T-helper 1 cell (primary cell): ENCODE measurements at places on chromosomes 4 and X.

DNA sequence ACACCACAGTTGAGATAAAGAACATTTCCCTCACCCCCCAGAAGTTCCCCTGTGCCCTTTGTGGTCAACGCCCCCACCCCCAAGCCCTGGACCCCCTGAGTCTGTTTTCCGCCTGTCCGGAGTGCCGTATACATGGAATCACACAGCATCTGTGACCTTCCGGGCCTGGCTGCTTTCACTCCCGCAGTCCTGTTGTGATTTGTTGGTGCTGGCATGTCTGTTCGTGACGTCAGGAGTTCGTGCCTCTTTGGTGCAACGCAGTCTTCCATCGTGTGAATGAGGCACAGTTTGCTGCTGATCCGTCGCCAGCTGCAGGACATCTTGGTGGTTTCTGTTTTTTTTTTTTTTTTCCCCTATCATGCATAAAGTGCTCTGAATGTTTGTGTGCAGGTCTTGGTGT, 62.1 kb downstream of the PSAPL1 start:
- no peak for DNase-seq

- DNase-seq = no peak
Observed at GRCh38 chrX:155134255-155134654, 62.9 kb downstream of the BRCC3 start.

DNA sequence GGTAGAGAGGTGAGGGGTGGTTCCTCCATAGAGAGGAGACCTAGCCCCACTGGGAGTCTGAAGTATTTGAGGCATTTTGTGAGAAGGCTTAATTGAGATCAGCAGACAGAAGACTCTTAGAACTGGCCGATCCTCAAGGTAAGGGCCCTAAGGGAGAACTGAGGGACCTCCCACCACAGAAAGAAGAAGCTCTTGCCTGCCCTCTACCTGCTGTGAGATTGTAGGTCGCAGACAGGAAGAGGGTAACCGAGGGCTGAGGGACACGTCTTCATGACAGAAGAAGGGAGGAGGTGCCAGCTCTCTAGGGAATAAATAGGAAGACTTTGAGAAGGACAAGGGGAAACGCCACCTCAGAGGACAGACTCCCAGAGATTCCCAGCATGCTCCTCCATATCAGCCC, 24.1 kb upstream of the MAGEC1 start:
- DNase-seq = no peak

DNA sequence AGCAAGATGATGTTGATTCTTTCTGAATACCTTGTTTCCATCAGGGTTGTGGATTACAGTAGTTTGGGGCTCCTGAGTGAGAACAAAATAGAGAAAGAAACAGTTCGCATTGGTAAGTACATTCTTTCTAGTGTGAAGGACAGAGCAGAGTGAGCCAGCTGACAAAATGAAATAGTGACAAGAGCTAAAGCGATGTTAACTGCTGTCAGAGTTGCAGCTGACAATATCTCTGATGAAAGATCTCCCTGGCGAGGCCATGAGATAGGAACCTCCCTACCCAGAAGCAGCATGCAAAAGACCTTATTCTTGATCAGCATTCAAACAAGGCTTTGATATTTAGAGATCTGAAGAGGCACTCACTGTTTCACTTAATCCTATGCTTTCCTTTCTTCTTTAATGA, 258.6 kb downstream of the CAMK2D start:
- no peak for DNase-seq

DNA sequence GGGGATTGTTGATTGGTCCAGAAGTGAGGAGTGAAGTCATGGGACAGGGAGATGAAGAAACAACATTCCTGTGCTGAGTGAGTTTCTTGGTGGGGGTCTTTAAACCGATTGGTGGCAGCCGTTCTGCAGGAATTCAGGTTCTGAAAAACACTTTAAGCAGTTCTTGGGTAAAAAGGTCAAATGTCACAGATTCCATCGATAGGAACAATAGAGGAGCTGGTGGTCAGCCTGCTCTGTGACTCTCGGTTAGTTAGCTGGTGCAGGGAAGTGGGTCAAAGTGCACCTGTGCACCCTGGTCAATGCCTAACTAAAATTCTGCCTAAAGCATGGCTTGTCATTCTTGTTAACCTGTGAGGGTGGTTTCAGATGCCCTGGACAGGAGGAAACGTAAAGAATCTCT, 34.6 kb upstream of the MGST2 start:
- no peak for DNase-seq

DNA sequence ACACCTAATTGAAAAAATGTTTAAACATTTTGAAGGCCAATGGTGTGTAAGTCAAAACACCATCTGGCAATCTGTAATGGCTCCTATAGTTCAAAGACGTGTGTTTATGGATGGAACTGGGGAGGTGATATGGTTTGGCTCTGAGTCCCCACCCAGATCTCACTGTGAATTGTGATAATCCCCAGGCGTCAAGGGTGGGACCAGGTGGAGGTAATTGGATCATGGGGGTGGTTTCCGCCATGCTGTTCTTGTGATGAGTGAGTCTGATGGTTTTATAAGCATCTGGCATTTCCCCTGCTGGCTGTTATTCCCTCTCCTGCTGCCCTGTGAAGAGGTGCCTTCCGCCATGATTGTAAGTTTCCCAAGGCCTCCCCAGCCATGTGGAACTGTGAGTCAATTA, 52.2 kb downstream of the ADRA2C start:
- no peak for DNase-seq

- DNase-seq = no peak
Observed at GRCh38 chrX:147069926-147070325, 255.4 kb upstream of the CXorf51A start.

GRCh38 chrX:53284684-53285447, 3.5 kb upstream of the IQSEC2 start:
- DNase-seq = no peak

DNA sequence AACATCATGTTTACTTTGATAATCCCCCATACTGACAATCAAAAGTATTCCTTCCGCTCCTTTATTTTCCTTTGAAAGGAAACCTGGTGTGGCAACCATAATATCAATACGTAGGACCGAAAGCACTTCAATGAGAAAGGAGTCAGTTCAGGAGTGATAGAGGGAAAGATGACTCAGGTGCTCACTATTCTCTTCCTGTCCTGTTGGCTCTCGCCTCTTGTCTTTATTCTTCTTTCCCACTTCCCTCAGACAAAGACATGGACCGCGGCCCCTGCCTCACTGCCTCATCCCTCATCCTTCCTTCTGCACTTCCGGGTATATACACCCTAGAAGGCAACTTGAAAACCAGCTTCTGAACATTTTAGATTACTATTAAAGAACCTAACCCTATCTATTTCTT, 49.8 kb upstream of the TNIP3 start:
- DNase-seq = no peak

- no peak for DNase-seq
Observed at GRCh38 chrX:108261549-108262203, 170.1 kb downstream of the ATG4A start.

- no peak for DNase-seq
Observed at GRCh38 chr4:170682558-170683294, 593.0 kb upstream of the AADAT start.

DNA sequence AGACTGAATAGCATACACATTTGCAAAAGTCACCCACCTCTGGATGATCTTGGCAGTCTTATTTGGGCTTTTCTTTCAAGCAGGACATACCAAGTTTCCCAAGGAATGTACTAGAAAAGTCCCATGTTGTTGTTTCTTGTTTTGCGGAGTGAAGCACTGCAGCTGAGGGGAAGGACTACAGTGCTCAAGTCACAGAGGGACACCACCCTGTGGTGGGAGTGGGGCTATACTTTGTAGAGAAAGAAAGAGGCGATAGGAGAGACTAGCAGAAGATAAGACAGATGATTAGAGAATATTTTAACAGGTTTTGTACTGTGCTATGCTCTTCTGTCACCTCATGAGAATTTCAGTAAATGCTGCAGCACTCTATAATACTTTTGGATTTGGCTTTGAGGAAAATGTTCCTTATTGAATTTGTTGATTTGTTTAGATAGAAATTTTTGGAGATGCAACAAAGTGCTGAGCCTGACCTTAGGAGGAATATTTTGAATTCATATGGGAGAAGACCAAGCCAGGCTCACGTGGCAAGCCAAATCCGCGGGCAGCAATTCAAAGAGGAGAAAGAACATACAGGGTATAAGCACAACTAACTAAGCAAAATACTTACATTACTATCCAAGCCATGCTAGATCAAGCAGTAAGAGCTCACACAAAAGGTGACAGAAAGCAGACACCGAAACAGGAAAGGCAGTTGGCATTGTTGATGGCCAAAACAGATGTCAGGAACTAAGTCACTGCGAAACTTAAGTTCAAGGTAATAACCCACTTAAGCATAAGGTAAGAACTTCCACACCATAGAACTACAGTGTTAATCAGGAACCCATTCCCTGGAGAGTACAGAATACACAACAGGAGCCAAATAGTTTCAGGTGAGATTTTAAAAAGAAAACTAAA, 280.3 kb upstream of the INTU start:
- no peak for DNase-seq

GRCh38 chr4:7540206-7540605, 105.5 kb upstream of the PSAPL1 start:
- no peak for DNase-seq

- no peak for DNase-seq
Observed at GRCh38 chr4:22962295-22962694, 269.6 kb downstream of the GBA3 start.

DNA sequence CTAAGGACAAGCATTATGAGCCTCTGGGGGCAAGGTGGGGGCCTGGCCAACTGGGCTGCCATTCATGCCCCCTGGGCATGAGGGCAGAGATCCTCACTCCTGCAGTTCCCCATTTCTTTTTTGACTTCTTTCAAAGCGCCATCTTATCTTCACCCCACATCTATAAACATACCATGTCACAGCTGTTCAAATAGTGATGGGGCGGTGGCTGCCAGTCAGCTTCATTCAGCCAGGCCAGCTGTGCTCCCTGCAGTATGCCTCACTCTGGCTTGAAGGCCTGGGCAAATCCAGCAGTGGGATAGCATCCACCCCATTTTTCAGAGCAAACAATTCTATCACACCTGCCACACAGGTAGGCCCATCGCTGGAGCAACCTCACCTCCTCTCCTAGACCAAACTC, 85.5 kb downstream of the NHSL2 start:
- DNase-seq = no peak

GRCh38 chrX:44456685-44457084, 86.0 kb downstream of the FUNDC1 start:
- no peak for DNase-seq

DNA sequence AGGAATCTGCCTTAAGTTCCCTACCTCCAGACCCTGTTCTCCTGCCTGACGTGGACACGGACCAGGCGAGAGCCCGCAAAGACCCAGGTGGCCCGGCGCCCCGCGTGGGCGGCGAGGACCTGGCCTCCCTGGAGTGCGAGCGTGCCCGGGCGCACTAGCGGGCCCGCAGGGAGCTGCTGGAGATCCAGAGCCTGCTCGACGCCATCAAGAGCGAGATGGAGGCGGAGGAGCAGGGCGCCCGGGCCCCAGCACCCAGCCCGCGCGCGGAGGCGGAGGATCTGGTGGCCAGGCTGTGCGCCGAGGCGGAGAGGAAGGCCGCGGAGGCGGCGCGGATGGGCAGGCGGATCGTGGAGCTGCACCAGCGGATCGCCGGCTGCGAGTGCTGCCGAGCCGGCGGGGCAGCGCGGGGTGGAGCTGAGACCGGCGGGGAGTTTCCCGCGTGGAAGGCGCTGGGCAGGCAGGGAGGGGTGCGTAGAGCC, 18.2 kb downstream of the MRFAP1 start:
- peak; percentile 46 for DNase-seq

DNA sequence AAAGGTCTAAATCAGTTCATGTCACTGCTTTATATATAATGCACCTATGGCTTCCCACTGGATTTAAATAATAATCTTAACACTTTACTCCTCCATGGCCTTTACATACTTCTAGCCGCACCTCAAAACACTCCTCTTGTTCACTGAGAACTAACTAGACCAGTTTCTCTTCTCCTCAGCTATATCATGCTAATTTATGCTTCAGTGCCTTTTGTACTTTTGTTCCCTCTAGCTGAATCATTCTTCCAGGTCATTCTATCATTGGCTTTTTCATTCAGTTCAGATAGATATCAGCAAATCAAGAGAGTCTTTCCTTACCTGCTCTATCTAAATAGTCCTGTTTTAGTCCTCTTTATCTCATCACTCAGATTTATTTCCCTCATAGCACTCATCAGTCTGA, 64.2 kb downstream of the TET2 start:
- no peak for DNase-seq

DNA sequence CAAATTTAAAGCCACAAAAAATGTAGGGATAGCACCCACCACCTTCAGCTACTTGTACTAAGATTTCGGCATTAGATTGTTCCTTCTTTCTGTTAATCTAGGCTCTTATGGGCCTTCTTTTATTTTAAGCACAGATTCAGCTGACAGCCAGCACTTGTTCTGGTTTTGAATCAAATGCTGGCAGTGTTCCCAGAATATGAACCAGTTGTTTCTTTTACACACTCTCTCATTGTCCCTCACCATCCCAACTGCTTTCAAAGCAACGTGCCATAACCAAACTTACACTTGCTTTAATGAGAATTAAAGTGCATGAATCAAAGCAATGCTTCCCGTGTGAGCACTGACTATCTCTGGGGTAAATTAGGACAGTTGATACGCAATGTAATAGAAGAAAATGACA, 744.5 kb upstream of the FAM241A start:
- no peak for DNase-seq

- DNase-seq = no peak
Observed at GRCh38 chrX:28586286-28586685, 960 bp upstream of the IL1RAPL1 start.

GRCh38 chr4:165380805-165381204, 2.0 kb downstream of the CPE start:
- DNase-seq = no peak

GRCh38 chr4:104719539-104720230, 225.0 kb upstream of the CXXC4 start:
- DNase-seq = no peak

- DNase-seq = no peak
Observed at GRCh38 chr4:110751183-110751582, 128.3 kb upstream of the PITX2 start.

GRCh38 chrX:1442724-1443367, 9.9 kb downstream of the ASMTL start:
- DNase-seq = peak; percentile 6

GRCh38 chrX:42459735-42460134, 318.2 kb downstream of the PPP1R2C start:
- no peak for DNase-seq

DNA sequence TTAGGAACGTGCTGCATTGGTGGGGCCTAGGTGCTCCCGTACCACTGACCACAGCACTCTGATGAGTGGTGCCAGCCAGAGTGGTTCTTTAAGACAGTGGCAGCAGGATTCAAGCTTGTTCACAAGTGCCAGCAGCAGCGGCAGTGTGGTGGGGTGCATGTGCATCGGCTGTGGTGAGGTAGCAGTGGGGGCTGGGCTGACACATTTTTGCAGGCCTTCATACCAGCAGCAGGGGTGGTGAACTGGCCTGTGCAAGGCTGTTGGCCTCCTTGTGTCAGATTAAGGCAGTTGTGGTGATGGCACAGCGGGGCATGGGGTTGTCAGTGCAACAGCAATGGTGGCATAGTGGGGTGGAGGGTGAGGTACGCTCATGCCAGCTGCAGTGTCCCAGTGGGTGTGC, 131.4 kb downstream of the PABPC4L start:
- DNase-seq = no peak

GRCh38 chr4:106530024-106530361, 161.4 kb upstream of the GIMD1 start:
- DNase-seq = no peak
